ENCODE measurements at places on chromosomes 6 and 20.

DNA sequence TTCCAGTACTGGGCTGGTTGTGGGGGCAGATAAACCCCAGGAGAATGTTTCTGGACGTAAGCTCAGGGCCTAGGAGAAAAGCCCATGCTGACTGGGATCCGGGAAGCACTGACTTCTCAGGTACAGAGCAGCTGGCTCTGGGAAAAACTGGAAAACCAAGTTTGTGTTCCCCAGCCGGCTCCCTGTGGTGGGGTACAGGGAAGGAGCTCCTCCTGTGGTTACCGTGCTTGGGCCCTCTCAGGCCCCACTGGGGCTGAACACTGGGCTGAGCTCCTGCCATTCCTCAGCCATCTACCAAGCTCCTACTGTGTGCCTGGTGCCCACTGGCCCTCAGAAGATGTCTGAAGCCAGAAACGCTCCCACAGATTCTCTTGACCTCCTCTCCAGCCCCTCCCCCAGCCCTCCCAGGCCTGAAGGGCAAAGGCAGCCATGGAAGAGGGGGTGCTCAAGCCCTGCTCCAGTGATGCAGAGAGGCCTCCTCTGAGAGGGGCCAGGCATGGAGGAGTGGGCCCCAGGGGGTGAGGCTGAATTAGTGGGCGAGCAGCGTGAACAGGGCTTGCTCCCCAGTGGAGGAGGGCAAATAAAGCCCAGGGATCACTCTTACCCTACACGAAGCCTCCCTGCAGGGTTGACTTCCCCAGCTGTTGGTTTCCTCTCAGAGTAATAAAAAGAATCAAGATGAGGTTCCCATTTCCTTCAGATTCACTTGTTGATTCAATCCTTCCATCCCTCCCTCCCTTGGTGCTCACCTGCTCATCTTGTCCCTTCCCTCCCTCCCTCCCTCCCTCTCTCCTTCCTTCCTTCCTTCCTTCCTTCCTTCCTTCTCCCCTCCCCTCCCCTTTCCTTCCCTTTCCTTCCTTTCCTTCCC lies 100.0 kb downstream of the VEGFA start:
- no peak for DNase-seq

DNA sequence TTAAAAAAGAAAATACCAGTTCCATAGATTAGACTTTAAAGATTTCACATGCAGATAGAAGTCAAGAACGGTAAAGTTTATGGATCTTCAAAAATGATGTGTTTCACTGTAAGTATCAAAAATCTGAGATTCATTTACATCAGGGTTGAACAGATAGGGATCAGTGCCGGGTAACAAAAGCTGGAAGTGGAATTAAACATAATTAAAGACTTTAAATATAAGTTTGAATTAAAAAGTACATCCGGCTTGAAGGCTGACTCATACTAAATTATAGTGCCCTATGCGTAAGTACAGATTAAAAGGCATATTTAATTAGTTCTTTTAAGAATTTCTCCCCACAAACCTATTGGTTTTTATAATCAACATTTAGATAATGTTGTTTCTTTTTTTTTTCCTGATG lies 312.7 kb downstream of the PRL start:
- DNase-seq = no peak

- DNase-seq = peak; percentile 15
Measured at GRCh38 chr6:127186889-127187288, 68.4 kb downstream of the RSPO3 start.

DNA sequence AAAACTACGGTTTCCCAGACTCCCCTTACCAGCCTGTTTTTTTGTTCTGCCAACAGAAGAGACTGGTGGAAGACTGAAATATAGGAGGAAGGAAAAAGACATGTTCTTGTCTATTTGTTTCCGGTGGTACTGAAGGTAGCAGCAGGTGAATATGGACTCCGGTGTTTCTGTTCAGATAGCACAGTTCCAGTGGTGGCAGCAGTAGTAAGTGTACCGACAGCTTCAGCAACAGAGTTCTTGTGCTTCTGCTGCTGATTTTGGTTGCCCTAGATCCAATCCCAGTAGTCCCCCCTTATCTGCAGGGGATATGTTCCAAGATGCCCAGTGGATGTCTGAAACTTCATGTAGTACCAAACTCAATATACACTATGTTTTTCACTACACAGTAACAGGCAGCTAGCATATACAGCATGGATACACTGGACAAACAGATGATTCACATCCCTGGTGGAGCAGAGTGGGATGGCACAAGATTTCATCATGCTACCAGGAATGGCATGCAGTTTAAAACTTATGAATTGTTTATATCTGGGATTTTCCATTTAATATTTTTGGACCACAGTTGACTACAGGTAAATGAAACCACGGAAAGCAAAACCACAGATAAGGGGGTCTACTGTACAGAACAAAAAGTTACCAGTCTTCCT lies 301.8 kb downstream of the BTBD9 start:
- DNase-seq = no peak

- no peak for DNase-seq
Measured at GRCh38 chr20:44886828-44887227, 1.3 kb downstream of the YWHAB start.

GRCh38 chr6:96794980-96795379 lies 42.3 kb downstream of the GPR63 start:
- no peak for DNase-seq

- DNase-seq = no peak
Measured at GRCh38 chr6:135832166-135832565, 19.3 kb upstream of the PDE7B start.

GRCh38 chr6:39925931-39926290 lies 8.4 kb downstream of the MOCS1 start:
- DNase-seq = no peak

DNA sequence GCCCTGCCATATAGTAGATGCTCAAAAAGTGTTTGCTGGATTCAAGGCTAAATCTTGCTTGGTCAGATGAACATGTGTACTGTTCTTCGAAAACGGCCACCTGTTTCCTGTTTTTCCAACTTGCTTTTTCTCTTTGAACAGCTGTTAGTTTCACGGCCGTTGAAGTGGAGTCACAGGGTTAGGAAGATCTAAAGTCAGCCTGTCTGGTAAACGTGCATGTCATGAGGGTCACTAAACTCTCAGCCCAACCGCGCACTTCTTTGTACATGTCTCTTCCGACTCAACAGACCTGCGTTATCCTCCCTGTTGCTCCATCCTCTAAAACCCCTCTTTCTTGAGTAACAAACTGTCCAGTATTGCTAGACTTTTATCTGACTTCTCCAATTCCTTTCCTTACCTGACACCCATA lies 93.2 kb upstream of the MAN1A1 start:
- DNase-seq = no peak

- DNase-seq = no peak
Measured at GRCh38 chr6:25014369-25014768, 78.6 kb upstream of the RIPOR2 start.

- no peak for DNase-seq
Measured at GRCh38 chr6:133190912-133191311, 50.2 kb upstream of the EYA4 start.

DNA sequence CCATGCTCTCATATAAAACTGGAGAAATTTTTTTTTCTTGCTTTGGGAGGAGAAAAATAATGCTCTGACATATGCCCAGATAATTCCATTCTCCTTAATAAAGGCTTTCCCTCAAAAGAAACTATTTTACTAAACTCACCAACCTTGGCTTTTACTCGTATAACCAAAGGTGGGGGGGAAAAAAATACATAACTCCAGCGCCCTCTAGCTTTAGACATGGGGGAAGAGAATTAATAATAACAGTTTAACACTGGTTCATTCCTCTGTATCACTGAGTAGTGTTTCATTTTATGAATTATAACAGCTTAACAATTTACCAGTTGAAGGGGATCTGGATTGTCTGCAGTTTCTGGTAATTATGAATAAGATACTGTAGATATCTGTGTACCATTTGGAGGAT lies 1226.1 kb downstream of the GRIK2 start:
- DNase-seq = no peak

- DNase-seq = no peak
Measured at GRCh38 chr6:89874438-89874837, 19.8 kb upstream of the GJA10 start.

GRCh38 chr6:114659513-114659912 lies 316.7 kb upstream of the HS3ST5 start:
- no peak for DNase-seq

DNA sequence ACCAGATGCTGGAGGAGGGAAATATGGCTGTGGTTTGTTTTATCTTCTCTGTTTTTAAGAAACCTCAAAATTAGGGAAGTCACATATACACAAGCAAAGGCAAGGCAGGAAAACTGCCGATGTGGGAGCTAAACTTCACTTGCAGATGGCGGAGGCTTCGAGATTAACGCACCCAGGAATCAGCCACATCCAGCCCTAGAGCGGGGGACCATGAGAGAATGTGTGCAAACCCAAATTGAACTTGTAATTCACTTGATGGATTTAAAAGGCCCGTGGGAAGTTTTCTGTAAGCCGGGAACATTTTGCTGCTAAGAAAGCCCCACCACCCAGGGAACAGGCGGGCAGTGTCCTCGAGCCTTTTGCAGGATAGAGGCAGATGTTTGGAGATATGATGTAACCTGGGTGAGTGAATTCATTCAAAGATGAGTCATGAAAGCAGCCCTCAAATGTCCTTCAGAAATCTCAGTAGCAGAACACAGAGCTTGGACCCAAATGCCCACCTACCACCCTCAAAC lies 39.9 kb downstream of the PREX1 start:
- DNase-seq = no peak

GRCh38 chr6:142421285-142422117 lies 119.7 kb downstream of the ADGRG6 start:
- no peak for DNase-seq

DNA sequence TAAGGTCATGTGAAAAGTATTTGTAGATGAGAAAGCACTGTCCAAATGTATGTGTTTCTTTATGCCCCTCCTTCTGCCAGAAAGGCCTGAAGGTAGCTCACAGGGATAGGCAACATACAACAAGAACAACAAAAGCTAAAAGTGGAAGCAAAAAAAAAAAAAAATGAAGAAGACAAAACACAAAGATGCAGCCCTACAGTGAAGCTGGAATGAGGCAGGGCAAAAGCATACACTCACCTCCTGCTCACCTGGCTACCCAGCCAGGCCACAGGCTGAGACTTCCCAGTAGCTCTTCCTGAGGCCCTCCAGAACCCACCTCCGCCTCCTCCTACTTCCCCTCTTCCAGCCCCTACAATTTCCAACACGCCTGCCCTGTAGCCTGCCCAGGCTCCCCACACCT lies 2.4 kb downstream of the UNC5CL start:
- DNase-seq = no peak

DNA sequence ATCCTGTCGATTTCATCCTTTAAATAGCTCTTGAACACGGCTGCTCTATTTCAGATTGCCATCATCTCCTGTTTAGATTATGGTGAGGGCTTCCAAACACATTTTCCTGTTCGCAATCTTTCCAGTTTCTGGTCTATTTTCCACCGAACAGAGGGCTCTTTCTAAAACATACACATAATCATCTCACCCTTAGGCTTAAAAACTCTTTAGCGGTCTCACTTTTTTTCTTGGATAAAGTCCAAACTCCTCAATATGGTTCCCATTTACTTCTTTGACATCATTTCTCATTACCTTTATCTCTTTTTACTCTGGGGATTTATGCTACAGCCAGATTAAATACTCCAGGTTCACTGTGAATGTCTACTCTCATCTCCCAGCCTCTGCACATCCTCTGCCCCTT lies 103.4 kb upstream of the STMND1 start:
- no peak for DNase-seq

- DNase-seq = no peak
Measured at GRCh38 chr20:42401613-42402012, 783.4 kb upstream of the CHD6 start.

- DNase-seq = no peak
Measured at GRCh38 chr20:57514273-57514751, 10.6 kb downstream of the CTCFL start.

DNA sequence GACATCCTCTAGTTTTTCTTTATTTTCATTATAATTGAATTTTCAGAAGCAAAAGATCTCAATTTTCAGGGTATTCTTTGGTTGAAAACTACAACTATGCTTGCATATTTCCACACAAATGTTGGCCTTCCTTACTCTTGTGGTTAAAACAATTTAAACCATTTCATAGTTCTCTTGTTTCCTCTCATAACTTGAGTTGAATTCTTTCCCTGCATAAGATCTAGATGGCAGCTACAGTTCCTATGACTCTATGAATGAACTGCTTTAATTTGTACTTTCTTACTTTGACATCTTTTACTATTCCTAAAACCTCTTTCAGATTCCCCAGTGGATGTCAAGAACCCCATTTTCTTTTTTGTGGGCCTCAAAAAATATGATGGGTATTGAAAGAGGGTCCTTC lies 564.5 kb downstream of the NKAIN2 start:
- DNase-seq = no peak

DNA sequence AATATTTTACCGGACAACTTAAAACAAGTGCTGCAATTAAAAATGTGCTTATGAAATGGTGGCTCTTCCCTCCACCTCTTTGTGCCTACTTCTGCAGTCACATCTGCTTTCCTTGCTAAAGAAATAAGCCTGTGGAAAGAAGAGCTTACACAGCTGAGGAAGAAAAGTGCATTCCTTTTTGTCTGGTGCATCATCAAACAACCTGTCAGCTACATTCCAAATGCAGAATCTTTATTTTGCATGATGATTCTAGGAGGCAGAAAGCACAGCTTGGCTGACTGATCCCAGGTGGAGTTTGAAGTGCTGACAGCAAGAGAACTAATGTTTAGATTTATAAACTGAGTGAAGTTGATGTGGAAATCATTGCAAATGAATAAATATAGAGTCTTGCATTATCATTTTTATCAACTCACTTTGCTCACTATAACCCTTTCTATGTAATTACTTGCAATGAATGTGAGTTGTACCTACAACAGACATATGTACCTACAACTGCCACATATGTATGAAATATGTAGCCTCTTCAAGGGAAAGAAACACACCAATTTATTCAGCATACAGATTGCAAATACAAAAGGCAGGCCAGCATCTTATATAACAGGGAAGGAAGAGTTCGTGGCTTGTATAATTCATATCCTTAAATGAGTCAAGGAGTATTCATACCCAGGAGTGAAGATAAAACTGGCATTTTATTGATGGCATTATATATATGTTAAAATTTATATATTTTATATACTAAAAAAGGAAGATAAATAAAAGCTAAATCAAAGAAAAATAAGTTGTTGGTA lies 223.4 kb upstream of the MCHR2 start:
- no peak for DNase-seq

GRCh38 chr6:34465531-34466241 lies at the start of gene PACSIN1:
Gene PACSIN1, plus strand, starts transcription at chr6:34466076. Its CDS starts 60,230 bp downstream, at chr6:34526306.
- peak; percentile 10 for DNase-seq

DNA sequence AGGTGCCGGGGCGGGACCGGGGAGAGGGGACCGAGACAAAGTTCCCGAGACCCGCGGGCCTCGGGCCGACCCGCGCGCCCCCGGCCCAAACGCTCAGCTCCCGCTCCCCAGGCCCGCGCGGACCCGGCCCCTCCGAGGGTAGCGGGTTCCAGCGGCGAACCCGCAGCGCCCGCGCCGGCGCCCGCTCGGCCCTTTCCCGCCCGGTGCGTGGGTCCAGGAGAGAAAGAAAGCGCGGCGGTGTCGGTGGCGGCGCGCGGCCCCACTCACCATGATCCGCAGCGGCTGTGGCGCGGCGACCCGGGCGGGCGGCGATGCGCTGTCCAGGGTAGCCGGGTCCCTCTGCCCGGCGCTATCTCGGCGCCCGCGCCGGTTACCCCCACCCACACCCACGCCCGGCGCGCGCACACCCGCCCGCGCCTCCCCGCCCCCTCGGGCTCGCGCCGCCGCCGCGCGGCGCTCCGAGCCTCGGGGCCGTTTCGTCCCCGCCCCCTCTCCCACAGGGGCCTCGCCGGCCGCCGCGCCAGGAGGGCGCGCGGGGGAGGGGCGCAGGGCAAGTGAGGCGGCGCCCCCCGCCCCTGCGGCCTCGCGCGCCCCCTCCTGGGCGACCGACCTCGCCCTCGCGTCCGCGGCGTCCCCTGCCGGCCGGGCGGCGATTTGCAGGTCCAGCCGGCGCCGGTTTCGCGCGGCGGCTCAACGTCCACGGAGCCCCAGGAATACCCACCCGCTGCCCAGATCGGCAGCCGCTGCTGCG lies at the start of gene ELOVL2:
TSS of gene ELOVL2 (minus strand) at position 345 of the 751 bp plus-strand sequence. CDS start at position 270, 75 bp downstream.
- no peak for DNase-seq

All from stimulated activated CD4-positive, alpha-beta T cell treated with anti-CD3 and anti-CD28 coated beads, Interleukin-12 subunit alpha, Interleukin-12 subunit beta, amount 100 ng/mL, for 24 hours (primary cell).